ENCODE measurements at places on chromosomes 11 and 22. TPM values are rescaled to one million over a fixed set of nuclear protein-coding genes. Genes with fewer than 3 reads are reported as not detected.

The LMO2 gene
- total RNA-seq = not detected

The KLHDC7B gene
- total RNA-seq = 7.2 TPM

The SYT13 gene
- total RNA-seq = 1.8 TPM

The MAJIN gene
- total RNA-seq = not detected

The ZC3H12C gene
- total RNA-seq = 10.2 TPM

DNA sequence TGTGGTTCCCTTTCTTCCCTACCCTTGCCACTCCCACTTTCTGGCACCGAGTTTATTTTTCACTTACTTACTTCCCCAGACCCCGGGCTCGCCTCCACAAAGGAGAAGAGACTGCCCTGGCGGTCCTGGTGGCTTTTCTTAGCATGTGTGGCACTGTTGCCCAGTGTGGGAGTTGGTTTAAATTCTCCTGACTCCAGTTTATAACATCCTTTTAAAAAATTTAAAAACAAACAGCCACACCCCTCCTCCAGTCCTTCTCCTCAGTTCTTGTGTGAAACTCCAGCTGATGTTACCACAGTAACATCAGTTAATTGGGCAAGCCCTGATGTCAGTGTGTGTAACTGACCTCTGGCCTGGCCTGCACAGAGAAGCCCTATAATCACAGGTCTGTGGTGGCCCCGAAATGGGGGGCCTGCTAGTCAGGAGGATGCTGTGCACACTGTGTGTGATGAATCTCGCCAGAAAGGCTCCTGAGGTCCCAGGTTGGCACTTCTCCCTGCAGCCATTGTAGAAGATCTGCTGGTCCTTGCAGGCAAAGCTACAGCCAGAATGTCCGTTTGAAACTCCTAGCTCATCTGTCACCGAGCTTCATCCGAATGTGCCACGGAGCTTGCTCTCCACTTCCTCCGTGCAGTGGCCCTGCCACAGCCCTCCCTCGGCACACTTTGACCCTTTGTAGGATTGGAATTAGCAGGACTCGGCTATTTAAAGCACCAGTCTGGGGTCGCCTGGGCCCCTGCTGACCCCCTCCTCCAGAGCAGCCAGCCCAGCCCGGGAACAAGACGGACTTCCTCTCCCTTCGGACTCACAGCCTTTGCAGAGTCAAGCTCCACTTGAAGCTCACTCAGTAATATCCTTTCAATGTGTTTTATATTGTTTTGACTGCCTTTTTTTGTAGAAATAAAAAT, 7.6 kb downstream of the YDJC start:
- H3K4me1 ChIP-seq = peaks cover 60% of the 10 kb centered on the region
- peak overlapping the region; percentile 62 for H3K27ac ChIP-seq
- no peaks in the 10 kb centered on the region for H3K27me3 ChIP-seq
- peaks cover 2% of the 10 kb centered on the region for H3K36me3 ChIP-seq
- no peak for DNase-seq

GRCh38 chr22:48380016-48380665, 1447.5 kb downstream of the BRD1 start:
- H3K27ac ChIP-seq = no peak overlapping the region
- H3K36me3 ChIP-seq = no peaks in the 10 kb centered on the region
- H3K4me1 ChIP-seq = no peaks in the 10 kb centered on the region
- H3K27me3 ChIP-seq = peaks cover 21% of the 10 kb centered on the region
- H3K4me3 ChIP-seq = no peak overlapping the region

DNA sequence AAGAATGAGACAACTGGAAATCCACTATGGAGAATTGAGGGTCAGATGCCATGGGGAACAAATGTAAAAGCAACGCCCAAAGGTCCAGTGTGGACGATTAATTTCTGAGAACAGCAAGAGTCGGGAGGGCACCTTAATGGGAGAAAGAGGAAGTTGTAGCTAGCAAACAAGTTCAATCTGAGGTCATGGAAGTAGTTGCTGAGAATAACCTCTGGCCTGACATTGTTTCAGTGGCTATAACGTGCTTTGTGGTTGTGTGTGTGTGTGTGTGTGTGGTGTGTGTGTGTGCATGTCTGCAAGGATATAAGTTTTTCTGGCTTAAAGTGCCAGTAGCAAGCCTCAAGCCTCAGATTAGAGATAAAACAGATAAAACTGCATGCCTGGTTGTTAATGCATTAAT, 1630.1 kb upstream of the TENM4 start:
- H3K36me3 ChIP-seq = no peaks in the 10 kb centered on the region
- no peak overlapping the region for H3K4me3 ChIP-seq
- H3K27me3 ChIP-seq = peaks cover 2% of the 10 kb centered on the region
- no peaks in the 10 kb centered on the region for H3K4me1 ChIP-seq

DNA sequence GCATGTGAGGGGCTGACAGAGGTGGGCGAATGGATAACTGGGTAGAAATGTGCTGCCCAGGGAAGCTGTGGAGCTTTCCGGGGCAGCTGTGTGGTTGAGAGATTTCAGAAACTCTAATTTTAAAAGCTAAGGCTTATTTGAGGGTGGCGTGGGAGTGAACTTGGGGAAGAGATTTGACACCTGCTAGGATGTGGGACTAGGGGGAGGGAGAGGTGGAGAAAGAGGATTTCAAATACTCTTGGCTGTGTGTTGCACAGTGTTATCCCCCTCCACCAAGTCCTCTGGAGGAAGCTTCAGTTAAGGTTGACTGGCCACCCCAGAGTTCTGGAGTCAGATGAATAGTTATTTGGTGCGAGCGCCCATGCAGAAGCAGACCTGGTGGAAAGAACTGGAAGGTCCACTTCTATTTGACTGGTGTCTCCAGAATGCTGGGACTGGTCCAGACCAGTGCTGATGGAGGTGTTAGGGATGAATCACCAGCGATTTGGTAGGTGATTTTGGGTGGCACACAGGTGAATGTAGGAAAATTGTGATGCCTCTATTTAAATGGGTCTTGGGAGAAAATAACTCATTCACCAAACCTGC, 72.8 kb upstream of the ALX4 start:
- no peaks in the 10 kb centered on the region for H3K36me3 ChIP-seq
- H3K4me1 ChIP-seq = no peaks in the 10 kb centered on the region
- H3K27me3 ChIP-seq = peaks cover 51% of the 10 kb centered on the region
- H3K27ac ChIP-seq = no peak overlapping the region
- no peak for DNase-seq

DNA sequence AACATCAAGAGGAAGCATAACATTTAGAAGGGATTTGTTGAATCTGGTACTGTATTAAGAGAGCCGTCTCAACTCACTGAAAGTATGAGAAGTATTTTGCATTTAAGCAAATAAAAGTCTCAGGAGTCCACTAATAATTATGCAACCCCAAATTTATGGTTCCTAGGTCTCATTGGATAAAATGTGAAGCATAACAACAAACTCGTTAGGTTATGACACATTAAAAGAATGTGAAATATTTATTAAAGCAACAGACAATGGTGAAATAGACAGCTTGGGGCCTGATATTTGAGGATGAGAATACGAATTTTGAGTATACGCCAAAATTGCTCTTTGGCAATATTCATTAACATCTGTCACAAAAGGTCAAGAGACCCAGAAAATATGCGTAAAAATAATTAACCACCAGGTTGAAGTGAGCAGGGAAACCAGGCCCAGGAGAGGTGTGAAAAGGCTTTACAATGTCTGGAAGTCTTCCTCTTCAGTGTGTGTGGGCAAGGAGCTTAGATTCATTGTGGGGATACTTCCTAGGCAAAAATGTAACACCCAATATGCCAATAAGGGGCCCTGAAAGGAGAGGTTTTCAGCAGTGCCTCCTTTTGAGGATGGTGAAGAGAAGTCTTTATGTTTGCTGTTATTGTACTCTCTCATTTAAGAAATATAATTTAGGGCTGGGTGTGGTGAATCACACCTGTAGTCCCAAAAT, 89.2 kb downstream of the FDX1 start:
- peaks cover 5% of the 10 kb centered on the region for H3K27me3 ChIP-seq
- H3K4me3 ChIP-seq = no peak overlapping the region
- no peaks in the 10 kb centered on the region for H3K36me3 ChIP-seq
- peaks cover 9% of the 10 kb centered on the region for H3K4me1 ChIP-seq
- no peak for DNase-seq
- H3K27ac ChIP-seq = no peak overlapping the region

GRCh38 chr11:3905080-3905953, 49.9 kb downstream of the STIM1 start:
- no peaks in the 10 kb centered on the region for H3K27me3 ChIP-seq
- no peak overlapping the region for H3K4me3 ChIP-seq
- DNase-seq = no peak
- peaks cover 22% of the 10 kb centered on the region for H3K4me1 ChIP-seq
- no peaks in the 10 kb centered on the region for H3K36me3 ChIP-seq

DNA sequence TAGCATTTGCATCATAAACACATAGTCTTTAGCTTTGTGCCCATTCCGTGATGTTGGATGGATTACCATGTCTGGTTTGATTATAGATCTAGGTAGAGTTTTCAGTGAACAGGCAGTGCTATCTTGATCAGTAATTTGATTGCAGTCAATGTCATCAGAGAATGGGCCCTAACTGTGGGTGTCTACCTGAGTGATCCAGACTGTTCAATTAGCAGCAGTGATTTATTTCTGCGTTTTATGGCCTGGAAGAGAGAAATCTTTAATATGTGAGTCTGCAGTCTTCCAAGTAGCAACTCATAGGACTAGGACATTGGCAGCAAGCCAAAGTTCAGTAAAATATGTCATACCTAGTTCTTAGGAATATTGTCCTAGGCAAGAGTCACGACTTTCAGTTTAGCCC, 80.3 kb downstream of the CASP12 start:
- H3K27me3 ChIP-seq = peaks cover 5% of the 10 kb centered on the region
- no peak overlapping the region for H3K27ac ChIP-seq
- no peaks in the 10 kb centered on the region for H3K4me1 ChIP-seq
- no peak overlapping the region for H3K4me3 ChIP-seq

DNA sequence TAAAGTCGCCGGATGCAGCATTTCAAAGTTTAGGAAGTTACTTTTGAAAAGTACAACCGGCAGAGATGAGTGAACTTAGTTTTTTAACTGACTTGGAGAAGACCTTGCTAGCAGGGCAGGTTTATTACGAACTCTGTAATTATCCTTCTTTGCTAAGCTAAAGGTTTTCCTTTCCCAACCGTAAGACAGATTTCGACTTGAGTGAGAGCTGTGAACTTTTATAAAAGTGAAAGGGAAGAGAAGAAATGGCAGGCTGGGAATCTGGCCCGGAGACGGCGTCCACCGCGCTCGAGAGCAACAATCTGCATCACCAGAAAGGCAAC, 659 bp upstream of the TEAD1 start:
- H3K27me3 ChIP-seq = no peaks in the 10 kb centered on the region
- H3K36me3 ChIP-seq = no peaks in the 10 kb centered on the region
- DNase-seq = no peak
- H3K4me3 ChIP-seq = peak overlapping the region; percentile 81
- peak overlapping the region; percentile 92 for H3K27ac ChIP-seq

- no peaks in the 10 kb centered on the region for H3K36me3 ChIP-seq
- no peak for DNase-seq
- H3K27ac ChIP-seq = no peak overlapping the region
- H3K4me3 ChIP-seq = no peak overlapping the region
- H3K27me3 ChIP-seq = peaks cover 2% of the 10 kb centered on the region
These were observed 28.2 kb upstream of the OPCML start for GRCh38 chr11:133560472-133560855.

- peaks cover 58% of the 10 kb centered on the region for H3K27me3 ChIP-seq
- no peaks in the 10 kb centered on the region for H3K36me3 ChIP-seq
- DNase-seq = no peak
- no peak overlapping the region for H3K27ac ChIP-seq
These were observed 10.3 kb upstream of the PHF21B start for GRCh38 chr22:45019861-45020655.

DNA sequence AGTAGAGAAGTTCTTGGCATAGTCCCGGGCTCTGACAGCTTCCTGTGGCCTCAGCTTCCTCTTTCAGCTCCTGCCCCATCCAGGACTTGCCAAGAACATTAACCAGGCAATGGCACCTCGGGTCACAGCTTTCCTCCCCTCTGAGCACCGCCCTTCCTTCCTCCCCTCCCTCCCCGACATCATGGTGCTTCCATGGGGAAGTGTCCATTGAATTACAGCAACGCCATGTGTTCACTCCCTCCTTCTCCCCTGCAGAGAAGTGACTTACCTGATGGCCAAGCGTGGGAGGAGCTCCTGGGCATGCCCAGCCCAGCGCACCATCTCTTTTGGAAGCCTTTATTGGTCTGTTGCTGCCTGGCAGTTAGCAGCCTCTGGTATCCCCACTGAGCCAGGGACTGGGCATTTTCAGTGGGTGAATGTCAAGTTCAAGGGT, 25.8 kb upstream of the DAGLA start:
- no peaks in the 10 kb centered on the region for H3K4me1 ChIP-seq
- DNase-seq = no peak
- no peaks in the 10 kb centered on the region for H3K36me3 ChIP-seq
- no peak overlapping the region for H3K4me3 ChIP-seq
- H3K27me3 ChIP-seq = peaks cover 24% of the 10 kb centered on the region

GRCh38 chr22:40975366-40975765, 24.2 kb downstream of the RBX1 start:
- H3K27me3 ChIP-seq = no peaks in the 10 kb centered on the region
- no peak overlapping the region for H3K27ac ChIP-seq
- no peak overlapping the region for H3K4me3 ChIP-seq

DNA sequence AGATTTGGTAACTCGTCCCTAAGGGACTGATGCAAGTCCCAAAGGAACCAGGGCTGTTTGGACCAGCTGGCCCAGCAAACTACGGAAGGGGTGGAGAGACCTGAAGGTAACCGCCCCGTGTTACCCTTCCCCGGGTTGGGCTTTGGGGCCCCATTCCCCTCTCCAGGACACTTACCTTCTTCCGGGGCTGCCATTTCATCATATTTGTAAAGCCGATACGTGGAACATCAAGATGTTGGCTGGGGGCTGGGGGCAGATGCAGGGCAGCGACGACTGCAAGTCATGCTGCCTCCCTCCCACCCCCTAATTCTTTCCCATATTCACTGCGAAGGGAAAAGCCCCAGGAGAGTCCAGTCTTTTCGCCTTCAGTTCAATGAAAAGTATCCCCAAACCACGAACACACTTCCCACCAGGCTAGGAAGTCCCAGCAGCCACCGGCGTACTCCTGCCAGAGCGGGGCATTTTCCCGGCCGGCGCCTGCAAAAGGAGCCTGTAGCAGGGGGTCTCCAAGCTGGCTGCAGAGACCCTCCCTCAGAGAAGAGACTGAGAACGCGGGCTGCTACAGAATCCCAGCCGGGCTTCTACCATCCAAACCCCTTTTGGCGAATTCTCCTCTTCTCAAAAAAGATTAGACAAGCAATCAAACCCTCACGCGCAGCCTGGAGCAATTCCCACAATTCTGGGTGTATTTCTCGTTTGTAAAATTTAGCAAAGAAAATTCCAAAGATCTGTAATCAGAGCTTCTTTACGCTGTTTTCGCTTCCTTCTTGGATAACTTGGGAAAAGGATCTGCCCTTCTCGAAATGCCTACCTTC, 236.7 kb downstream of the TTC28 start:
- no peaks in the 10 kb centered on the region for H3K27me3 ChIP-seq
- no peak for DNase-seq
- H3K4me1 ChIP-seq = peaks cover 43% of the 10 kb centered on the region
- H3K36me3 ChIP-seq = no peaks in the 10 kb centered on the region
- H3K27ac ChIP-seq = peak overlapping the region; percentile 93

GRCh38 chr11:48028914-48029680, 48.7 kb downstream of the PTPRJ start:
- H3K36me3 ChIP-seq = no peaks in the 10 kb centered on the region
- no peak overlapping the region for H3K4me3 ChIP-seq
- DNase-seq = no peak
- H3K4me1 ChIP-seq = peaks cover 34% of the 10 kb centered on the region
- H3K27me3 ChIP-seq = no peaks in the 10 kb centered on the region
- peak overlapping the region; percentile 6 for H3K27ac ChIP-seq
